ENCODE measurements at places on chromosomes 13 and 19. TPM values are rescaled to one million over a fixed set of nuclear protein-coding genes. Genes with fewer than 3 reads are reported as not detected.

WTIP gene
- 35.4 TPM for total RNA-seq

TMEM255B gene
- total RNA-seq: 1.8 TPM

GRCh38 chr13:71634602-71635443 is 232.2 kb downstream of the DACH1 start:
- H3K27ac ChIP-seq: no peak overlapping the region
- H3K4me1 ChIP-seq: peaks cover 17% of the 10 kb centered on the region
- H3K4me3 ChIP-seq: no peak overlapping the region
- H3K27me3 ChIP-seq: no peaks in the 10 kb centered on the region
- DNase-seq: no peak

- no peaks in the 10 kb centered on the region for H3K36me3 ChIP-seq
- no peak overlapping the region for H3K4me3 ChIP-seq
- peaks cover 22% of the 10 kb centered on the region for H3K4me1 ChIP-seq
- H3K27me3 ChIP-seq: peaks cover 52% of the 10 kb centered on the region
Measured at GRCh38 chr19:33299051-33299688, 3.2 kb downstream of the CEBPA start.

- no peak for DNase-seq
- H3K4me1 ChIP-seq: peaks cover 7% of the 10 kb centered on the region
- H3K4me3 ChIP-seq: no peak overlapping the region
- no peak overlapping the region for H3K27ac ChIP-seq
- no peaks in the 10 kb centered on the region for H3K27me3 ChIP-seq
Measured at GRCh38 chr13:27120011-27120410, 51.6 kb downstream of the USP12 start.
